RCC 7860 (cell line): ENCODE measurements at places on chromosomes 16 and 17.

- DNase-seq, result no peak
Measured at GRCh38 chr16:85448557-85449190, 164.4 kb upstream of the GSE1 start.

DNA sequence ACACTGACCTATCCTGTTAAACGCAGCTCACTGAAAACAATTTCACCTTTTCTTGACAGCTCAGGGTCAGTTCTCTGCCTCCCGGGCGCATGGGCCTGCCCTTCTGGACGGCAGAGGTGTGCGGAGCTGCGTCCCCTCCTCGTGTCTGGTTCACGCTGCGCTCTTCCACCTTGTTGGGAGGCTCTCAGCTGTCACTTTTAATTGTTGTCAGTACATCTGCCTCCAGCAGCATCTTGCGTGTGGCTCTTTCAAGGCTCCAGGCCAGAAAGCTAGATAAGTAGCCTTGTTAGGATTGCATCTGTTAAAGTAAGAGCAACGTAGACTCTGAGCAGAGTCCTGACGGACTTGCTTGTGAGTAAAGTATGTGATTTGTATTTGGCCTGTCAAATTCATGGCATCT lies 59.4 kb downstream of the MGAT5B start:
- DNase-seq, result no peak

DNA sequence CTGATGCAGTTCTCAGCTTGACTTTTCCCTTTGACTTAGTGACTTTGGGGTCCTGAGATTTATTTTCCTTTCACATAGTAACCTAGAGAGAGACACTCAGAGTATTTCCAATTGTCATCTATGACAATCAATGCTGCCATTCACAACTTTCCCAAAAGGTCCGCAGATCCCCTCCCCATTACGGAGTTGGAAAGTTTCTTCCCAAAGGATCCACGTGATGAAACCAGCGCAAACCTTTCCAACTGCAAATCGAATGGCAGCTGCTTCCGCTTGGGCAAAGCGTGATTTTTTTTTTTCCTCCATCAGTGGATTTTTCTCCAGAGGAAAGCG lies 538 bp upstream of the FCSK start:
- DNase-seq, result no peak

GRCh38 chr17:80618304-80618703 lies 73.7 kb downstream of the RPTOR start:
- no peak for DNase-seq

DNA sequence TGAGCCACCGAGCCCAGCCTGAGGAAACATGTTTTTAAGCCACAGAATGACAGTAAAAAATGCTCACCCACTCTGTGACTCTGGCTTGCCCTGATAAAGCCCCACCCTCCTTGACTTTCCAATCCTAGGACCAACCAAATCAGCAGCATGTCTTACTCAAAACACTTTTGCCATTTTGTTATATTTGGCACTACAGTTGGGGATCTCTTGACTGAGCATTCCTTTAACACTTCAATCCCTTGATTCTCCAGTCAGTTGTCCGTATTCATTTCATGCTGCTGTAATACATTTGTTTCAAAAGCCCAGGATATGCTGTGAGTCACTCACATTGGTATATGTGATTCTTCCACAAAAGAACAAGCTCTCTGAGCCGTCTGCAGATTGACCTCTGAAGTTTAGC lies 8.2 kb downstream of the MYH3 start:
- DNase-seq, result no peak

DNA sequence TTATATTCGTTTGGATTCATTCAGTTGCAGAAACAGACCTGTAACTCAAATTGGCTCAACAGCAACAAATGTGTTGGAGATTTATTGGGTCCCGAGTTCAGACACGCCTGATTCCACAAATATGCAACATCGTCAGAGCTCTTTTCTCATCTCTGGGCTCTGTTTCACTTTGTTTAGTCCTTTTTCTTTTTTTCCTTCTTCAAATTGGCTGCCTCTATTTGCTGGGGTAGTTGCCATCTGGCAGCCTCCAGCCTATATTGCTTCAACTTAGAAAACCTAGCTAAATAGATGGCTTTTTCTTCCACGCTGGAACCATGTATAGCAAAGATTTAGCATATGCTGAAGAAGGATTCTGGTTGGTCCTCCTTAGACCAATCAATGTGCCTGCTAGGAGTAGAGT lies 398.5 kb downstream of the RBFOX1 start:
- DNase-seq, result no peak

DNA sequence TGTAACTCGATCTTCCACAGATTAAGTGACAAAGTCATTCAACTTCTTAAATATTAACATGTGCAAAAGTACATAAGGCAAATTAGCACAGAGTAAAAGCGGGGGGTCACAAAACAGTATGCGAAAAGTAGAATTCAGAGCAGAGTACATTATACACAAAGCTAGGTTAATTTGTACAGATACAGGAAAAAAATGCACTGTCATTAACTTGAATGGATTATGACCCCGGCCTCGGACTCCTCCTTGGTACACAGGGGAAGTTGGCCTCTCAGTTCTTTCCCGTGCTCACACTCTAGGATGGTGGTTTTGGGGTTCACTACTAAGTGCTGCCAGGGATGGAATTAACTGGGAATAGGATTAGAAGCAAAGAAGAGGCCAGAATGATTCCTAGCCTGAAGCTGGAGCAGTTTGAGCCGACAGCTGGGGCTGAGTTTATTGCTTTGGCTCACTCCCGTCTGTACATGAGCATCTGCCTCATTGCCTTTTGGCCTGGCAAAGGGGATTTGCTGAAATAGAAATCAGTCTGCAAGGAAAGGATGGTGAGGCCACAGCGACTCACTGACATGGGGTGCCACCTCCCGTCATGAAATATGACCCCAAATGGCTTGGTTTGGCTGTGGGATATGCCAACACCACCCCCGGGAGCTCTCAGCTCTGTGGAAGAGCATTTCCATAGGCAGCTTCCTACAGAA lies 23.6 kb downstream of the NTN1 start:
- DNase-seq, result no peak

DNA sequence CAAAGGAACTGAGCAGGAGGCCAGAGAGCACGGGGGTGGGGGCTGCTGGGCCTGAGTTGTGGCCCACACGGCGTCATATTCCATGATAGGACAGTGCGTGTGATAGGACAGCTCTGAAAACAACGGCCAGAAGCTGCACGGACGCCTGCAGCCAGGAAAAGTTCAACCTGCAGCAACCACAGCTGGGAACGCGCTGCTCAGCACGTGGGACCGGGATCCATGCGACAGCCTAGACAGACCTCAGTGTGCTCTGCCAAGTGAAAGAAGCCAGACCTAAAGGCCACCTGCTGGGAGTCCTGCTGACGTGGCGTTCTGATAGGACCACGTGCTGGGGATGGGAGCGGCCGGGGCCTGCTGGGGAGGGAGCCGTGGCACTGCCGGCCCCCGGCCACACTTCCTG lies 21.6 kb downstream of the CTU2 start:
- no peak for DNase-seq

DNA sequence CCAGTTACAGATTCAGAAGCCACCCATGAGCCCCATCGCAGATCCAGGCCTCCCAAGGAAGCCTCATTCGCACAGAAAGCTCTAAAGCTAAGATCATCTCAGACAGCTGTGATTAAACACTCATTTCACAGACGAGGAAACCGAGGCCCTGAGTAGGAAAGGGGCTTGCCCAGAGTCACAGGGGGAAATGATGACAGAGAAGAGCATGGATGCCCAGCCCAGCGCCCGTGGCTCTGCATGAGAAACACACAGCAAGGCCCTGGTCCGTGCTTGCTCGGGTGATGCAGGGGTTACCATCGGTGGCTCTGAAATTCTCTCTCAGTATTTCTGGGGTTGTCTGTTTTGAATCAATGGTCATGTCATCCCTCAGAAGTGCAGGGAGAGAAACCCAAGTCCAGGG lies 109.6 kb downstream of the C16orf78 start:
- DNase-seq, result no peak

- no peak for DNase-seq
Measured at GRCh38 chr17:17372856-17373520, 69.8 kb downstream of the NT5M start.

DNA sequence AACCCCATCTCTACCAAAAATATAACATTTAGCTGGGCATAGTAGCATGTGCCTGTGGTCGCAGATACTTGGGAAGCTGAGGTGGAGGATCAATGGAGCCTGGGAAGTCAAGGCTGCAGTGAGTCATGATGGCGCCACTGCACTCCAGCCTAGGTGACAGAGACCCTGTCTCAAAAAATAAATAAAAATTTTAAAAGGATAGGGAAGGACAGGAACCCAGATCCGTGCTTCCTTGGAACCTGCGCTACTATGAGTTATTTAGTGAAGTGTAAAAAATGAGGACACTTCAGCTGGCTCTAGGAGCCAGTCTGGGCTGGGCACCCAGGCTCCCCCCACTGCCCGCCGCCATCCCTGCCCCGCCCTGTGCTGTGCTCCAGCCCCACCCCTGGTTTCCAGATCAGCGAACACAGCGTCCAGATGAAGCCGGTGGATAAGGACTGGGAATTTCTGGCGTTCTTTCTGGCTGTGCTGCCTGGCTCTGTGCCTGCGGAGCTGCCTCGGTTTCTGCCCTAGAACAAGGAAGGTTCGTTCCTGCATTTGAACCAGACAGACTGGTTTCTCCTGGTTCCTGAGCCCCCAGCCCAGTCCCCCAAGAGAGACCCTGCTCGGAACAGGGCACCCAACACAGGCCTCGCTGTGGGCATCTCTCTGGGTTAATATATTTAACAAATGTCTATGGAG lies 18.5 kb downstream of the PLLP start:
- DNase-seq, result peak; percentile 79

DNA sequence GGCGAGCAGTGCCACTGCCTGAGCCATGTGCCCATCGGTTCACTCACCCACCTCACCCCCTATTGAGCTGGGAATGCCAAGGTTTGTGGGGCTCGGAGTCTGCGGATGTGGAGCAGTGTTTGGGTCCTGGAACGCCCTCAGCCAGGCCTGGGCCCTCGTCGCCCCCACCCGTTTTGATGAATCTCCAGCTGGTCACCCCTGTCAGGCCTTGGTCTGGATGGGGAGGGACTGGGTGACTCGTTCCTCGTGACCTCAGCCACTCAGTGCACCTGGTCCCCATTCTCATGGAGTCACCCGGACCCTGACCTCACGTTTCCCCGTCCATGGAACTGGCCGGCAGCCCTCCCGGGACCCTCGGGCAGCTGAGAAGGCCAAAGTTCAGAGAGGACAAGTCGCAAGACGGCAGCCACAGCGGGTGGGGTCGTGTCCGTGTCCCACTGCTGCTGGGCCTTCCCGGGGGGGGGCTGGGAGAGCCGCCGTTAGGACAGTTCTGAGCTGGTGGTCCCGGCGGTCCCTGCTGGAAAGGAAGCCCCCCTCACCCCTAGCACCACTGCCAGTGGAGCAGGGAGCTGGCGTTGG lies 23.2 kb downstream of the GSE1 start:
- no peak for DNase-seq

DNA sequence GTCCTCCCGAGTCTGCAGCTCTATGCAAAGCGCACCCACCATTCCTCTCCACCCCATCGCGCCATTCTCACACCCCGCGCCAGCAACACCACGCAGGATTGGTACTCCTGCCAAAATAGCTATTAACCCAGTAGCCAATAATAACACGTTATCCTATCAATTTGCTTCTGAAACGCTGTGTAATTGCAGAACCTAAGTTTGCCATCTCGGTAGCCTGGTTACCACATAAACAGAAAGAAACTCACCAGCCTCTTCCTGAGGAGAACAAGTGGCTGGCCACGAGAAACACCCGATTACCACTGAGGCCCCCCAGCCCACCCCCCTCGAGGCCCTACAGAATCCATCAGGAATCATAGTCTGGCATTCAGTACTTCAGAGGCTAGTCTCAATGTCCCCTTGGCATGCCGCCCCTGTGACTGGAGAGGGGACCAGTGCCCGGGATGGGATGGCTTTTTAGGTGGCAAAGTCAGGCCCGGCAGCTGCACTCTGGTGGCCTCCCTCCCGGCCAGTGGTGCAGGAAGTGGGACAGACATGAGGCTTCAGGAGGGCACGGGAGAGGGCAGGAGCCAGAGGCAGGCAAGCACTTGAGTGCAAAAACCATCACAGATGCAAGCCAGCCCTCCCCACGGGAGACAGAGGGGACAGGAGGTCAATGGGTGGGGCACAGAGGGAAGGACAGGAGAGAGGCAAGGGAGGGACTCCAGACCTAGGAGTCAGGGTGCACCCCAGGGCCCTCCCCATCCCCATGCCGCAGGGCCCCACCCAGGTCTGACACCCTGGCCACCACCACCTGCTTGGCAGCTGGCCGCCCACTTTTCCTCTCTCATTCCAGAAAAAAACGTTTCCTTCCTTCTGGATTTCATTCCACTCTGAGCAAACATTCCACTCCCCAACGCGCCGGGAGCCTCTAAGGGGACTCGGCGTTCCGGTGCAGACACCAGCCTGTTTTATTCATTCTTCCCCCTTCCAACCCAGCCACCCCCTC lies 192.5 kb downstream of the ZNF423 start:
- no peak for DNase-seq

GRCh38 chr17:67863624-67864247 lies 38.4 kb downstream of the BPTF start:
- DNase-seq, result no peak

DNA sequence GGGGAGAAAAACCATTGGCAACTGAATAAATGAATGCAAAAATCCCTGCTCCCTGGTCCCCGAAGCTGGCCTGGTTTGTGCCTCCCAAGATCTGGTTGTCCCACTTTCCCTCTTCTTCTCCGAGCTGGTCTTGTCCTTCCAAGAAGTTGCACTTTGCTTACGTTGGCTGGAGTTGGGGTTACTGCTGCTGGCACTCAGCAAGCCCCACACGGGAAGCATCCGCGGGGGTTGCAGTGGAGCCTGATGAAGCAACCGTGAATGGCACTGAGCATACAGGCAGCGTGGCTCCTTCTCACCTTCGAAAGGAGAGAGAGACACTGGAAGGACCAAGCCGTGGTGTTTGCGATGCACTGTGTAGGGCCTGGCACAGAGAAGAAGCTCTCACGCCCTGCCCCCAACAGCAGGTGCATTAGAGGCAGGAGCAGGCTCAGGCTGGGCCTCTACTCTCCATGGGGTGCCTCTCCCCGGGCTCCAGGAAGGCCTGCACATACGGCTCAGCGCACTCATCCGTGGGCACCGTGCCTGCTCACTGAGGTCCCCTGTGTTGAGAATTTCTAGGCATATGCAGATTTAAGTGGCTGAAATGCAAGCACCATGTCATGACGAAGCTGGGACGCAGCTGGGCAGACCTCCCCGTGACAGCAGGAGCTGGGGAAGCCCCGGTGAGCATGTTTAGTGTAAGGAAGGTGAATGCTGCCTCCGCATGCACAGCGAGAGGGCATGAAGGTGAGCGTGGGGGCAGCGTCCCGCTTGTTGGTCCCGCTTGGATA lies 12.1 kb downstream of the CA5A start:
- peak; percentile 29 for DNase-seq

- no peak for DNase-seq
Measured at GRCh38 chr16:19127674-19128131, 13.9 kb downstream of the ITPRIPL2 start.

GRCh38 chr17:76153640-76154039 lies 12.6 kb upstream of the FOXJ1 start:
- DNase-seq, result no peak
